ENCODE measurements at places on chromosomes 2 and 18.

- DNase-seq = no peak
Observed at GRCh38 chr2:121689356-121689755, 40.1 kb upstream of the CLASP1 start.

- DNase-seq = no peak
Observed at GRCh38 chr2:1798115-1798784, 53.9 kb upstream of the PXDN start.

DNA sequence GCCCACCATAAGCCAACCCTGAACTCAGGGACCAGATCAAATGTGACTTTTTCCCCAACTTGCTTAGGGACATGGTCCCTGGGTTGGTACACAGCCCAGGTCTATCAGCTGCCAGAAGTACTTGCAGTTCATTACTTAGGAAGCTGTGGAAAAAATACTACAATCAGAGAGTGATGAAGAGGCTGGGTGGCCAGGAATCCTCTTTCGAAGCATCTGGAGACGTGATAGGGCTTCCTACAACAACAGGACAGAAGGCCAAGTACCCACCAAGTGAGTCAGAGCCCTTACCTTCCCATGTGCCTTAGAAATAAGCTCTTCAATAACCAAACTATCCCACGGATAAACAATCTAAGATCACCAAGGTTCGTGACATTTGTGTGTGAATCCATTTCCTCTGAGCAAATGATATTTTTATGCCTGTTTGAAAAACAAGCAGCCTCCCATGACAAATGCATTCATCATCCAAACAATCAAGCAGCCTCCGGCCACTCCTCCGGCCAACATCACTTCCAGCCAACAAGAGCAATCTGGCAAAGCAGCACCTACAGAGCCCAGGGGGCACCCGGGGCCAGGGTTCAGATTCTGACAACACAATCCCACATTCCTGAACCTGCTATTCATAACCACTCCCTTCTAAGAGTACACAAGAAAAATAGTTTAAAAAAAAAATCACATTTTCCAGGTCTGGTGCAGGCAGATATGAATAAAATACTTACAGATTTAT lies 26.4 kb downstream of the TBC1D8 start:
- no peak for DNase-seq

DNA sequence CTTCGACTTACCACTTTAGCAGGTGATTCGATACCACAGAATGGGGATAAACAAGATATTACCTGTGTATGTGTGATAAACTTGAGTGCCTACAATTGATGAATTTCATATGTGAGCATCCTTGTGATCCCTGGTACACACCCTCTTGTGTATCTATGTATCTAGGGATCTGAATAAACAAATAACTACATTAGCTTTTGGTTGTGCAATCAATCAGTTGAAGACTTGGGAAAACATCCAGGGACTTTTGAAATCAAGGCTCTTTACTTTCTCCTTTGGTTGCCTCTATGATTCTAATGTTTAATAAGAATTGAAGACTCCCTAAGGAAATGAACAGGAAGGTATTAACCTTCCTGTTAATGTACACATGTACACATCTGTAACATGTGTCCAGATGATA lies 97.3 kb upstream of the DCC start:
- DNase-seq = no peak

DNA sequence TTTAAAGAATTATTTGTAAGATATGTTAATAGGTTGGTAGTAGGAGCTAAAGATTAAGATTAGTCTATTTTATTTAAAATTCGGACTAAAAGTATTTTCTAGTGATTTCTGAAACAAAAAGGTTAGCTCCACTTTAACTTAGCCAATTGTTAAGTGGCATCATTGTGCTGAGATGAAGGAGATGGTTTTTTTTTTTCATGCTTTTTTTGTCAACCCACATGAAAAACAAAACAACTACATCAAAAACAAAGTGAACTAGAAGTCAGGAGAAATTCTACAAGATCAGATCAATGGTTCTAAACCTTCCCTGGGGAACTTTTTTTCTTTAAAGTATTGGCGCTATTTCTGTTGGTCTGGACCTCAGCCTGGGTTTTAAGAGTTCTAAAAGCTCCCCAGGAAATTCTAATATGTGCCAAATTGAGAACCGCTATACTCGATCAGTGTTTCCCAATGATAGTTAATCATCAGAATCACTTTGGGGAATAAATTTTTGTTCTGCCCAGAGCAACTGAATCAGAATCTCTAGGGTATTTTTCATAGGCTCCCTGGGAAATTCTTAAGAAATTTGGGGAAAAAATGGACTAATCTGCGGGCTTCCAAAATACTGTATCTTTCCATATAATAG lies 2.3 kb downstream of the ZC3H6 start:
- no peak for DNase-seq

GRCh38 chr18:49609256-49610021 lies 47.6 kb downstream of the LIPG start:
- no peak for DNase-seq

DNA sequence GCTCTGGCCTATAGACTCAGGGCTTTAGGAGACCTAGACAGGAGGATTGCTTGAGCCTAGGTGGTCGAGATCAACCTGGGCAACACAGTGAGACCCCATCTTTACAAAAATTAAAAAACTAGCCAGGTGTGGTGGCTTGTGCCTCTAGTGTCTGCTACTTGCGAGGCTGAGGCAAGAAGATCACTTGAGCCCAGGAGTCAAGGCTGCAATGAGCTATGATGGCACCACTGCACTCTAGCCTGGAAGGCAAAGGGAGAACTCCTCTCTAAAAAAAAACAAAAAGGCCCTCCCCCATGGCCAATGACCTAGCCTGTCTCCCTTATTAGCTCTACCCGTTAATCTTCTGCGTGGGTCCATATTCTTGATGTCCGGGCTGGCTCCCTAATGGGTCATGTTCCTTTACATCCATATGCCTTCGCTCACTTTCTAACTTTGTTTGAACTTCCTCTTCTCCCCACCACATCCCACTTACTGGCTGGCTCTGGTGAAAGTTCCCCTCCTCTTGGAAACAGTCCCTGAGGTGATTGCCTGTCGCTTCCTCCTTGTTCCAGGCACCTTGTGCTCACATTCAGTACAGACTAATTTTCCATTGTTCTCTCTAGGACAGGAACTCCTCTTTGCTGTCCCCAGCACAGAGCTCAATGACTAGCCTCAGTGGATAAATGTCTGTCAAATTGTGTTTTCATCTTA lies 103.0 kb downstream of the AFF3 start:
- no peak for DNase-seq

- no peak for DNase-seq
Observed at GRCh38 chr2:158795195-158795924, at the start of gene DAPL1. TSS of gene DAPL1 (plus strand) at chr2:158795317. CDS start at chr2:158795373, 56 bp downstream.

GRCh38 chr2:222572751-222573174 lies 83.1 kb downstream of the FARSB start:
- no peak for DNase-seq

- DNase-seq = no peak
Observed at GRCh38 chr2:46644690-46645385, 165.5 kb downstream of the TMEM247 start.

- no peak for DNase-seq
Observed at GRCh38 chr2:224875153-224875552, 159.0 kb upstream of the CCDC195 start.

DNA sequence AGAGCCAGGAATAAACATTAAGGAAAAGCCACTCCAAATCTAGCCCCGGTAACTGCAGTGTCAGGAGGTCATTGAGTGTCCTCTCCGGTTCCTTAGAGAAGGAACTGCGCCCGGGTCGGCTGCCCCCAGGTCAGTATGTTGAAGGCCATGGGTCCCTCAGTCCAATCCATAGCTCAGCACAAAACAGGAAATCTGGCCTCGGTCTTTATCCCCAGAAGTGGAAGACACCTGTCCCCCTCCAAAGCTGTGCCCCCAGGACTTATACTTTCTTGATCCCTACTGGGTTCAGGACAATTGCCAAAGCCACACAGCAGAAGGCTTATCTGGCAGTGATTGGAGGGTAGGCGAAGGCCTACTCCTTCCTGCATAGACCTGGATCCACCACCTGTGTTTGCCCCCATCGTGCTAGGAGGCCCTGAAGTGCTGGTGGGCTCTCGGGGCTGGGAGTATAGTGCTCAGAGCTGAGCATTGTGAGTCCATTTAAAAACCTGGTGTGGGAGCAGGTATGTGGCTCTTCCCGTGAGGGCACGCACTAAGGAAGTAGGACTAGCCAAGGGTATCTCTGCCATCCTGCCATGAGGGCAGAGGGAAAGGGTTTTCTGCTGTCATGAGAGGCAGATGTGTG lies 178.6 kb downstream of the SEPTIN10 start:
- no peak for DNase-seq

- peak; percentile 34 for DNase-seq
Observed at GRCh38 chr2:12587729-12588522, 128.8 kb upstream of the TRIB2 start.

DNA sequence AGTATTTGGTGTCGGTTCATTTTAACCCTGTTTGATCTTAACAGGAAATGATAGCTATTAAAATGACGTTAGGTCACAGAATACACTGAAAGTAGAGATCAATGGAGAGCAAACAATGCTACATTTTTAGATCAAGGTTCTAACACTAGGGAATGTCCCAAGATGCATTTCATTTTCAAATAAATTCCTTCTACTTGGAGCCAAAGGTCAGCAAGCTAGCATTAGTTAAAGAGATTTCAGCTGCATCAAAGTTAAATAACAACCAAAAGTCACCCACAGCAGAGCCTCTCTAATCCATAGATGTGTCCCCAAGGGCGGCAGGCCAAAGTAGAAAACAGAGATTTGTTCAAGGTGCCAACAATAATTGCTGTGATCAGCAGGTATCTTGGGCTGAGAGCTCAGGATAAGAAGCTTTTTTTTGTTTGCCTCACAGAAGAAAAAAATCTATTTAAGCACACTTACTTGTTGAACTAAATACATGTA lies 1233.6 kb upstream of the TMEFF2 start:
- no peak for DNase-seq
